Stimulated activated CD4-positive, alpha-beta T cell treated with anti-CD3 and anti-CD28 coated beads, Interleukin-12 subunit alpha, Interleukin-12 subunit beta, amount 100 ng/mL, for 4 hours (primary cell): ENCODE measurements at places on chromosomes 7 and 10.
A peak's percentile ranks its signal among the peaks of the same experiment; 100 is the strongest.

DNA sequence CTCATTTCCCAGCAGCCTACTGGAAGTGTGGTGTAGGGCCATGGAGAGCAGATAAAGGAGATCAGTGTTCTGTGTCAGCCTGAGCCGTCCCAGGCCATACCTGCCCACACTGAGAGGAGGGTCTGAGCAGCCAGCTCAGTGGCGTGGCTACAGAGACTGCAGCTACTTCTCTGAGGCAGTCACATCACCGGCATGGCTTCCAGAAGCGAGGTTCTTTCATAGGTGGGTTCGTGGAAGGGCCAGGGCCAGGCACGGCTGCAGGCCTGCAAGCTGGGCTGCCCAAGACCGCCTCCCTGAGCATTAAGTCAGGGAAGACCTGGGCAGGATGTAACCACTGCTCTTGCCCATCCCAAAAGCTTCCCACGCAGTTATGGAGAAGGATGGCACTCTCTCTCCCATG lies 34.9 kb downstream of the LDB3 start:
- no peak for DNase-seq

DNA sequence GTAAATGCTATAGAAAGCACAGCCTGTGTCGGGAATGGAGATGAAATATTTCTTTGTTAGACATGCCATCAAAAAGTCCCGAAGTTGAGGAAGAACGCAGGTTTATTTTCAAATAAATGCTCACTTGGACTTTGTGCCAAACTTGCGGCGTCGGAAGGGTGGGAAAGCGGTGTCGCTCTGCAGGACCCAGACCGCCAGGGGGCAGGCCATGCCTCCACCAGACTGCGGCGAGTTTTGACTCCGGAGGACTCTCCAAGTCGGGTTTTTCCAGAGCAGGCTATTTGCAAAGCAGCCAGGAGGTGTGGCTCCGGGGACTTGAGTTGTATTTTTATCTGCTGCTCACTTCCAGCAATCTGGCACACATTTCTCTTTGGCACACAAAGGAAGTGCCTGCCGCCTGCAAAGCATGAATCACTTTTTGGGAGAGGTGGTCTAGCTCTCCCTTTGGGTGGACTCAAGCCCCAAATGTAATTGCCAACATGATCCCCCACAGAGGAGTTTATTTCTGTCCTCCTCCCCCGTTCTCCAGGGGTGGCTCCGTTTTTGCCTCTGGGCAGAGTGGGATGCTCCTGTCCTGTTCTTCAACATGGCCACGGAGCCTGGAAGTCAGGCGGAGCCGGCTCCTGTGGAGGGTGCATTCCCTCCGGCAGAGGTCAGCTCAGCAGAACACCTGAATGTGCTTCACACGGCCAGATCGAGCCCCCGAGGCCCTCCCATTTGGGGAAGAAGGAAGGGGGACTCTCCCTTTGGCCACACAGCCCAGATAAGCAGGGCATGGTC lies 82.3 kb upstream of the GPR26 start:
- peak; percentile 22 for DNase-seq

DNA sequence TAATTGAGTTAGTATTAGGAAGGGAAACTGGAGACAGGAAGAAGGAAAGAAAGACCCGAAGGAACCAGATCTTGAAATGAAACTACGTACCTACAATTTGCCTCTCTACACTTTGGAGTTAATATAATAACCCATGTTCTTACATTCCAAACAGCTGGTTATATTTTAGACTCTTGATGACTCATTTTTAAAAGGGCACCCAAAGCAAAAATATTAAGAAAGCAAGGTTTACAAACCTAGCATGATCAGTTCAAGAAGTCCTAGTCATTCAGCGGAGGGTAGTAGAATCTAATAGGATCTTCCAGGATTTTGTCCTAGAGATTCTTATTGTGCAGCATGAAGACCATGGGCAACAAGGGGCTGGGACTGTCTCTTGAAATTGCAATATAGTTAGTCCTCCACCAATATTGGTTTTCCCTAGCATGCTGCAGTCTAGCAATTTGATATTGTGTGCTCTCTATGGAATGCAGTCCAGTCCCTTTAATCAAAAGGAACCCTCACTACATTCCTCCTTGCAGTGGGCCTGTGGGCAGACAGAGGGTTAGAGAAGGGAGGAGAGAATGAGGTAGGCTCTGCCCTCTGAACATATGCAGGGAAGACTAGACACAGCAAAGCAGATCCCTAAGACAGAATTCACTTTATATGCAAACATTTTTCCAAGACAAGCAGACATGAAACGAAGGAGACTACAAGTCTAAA lies 230.3 kb downstream of the INHBA start:
- no peak for DNase-seq

- no peak for DNase-seq
Observed at GRCh38 chr7:121914676-121915279, 41.8 kb downstream of the PTPRZ1 start.

- DNase-seq, result no peak
Observed at GRCh38 chr7:83732305-83732704, 83.4 kb upstream of the SEMA3E start.

- DNase-seq, result no peak
Observed at GRCh38 chr7:33804140-33804660, 101.1 kb upstream of the BMPER start.

- DNase-seq, result peak; percentile 7
Observed at GRCh38 chr10:71270301-71271220, 48.5 kb upstream of the SLC29A3 start.
